ENCODE measurements at places on chromosomes 3 and 15. TPM values are rescaled to one million over a fixed set of nuclear protein-coding genes. Genes with fewer than 3 reads are reported as not detected.

Gene SEMA3F
- total RNA-seq: 6.6 TPM

Gene SLC22A13
- not detected for total RNA-seq

Gene SNX22
- 0.20 TPM for total RNA-seq

Gene SLC24A5
- total RNA-seq: not detected

Gene GRAMD2A
- 0.44 TPM for total RNA-seq

Gene GRM7
- total RNA-seq: not detected

Gene GATM
- 1.1 TPM for total RNA-seq

Gene IMPG2
- total RNA-seq: under 0.01 TPM

Gene RBMS3
- 7.9 TPM for total RNA-seq

- no peak for DNase-seq
Measured at GRCh38 chr3:28290863-28291300, 49.5 kb downstream of the CMC1 start.

- no peak for DNase-seq
Measured at GRCh38 chr3:49805367-49805782, 2.3 kb downstream of the INKA1 start.

- peak; percentile 79 for DNase-seq
Measured at GRCh38 chr15:40859206-40859851, 14.7 kb downstream of the RHOV start.

DNA sequence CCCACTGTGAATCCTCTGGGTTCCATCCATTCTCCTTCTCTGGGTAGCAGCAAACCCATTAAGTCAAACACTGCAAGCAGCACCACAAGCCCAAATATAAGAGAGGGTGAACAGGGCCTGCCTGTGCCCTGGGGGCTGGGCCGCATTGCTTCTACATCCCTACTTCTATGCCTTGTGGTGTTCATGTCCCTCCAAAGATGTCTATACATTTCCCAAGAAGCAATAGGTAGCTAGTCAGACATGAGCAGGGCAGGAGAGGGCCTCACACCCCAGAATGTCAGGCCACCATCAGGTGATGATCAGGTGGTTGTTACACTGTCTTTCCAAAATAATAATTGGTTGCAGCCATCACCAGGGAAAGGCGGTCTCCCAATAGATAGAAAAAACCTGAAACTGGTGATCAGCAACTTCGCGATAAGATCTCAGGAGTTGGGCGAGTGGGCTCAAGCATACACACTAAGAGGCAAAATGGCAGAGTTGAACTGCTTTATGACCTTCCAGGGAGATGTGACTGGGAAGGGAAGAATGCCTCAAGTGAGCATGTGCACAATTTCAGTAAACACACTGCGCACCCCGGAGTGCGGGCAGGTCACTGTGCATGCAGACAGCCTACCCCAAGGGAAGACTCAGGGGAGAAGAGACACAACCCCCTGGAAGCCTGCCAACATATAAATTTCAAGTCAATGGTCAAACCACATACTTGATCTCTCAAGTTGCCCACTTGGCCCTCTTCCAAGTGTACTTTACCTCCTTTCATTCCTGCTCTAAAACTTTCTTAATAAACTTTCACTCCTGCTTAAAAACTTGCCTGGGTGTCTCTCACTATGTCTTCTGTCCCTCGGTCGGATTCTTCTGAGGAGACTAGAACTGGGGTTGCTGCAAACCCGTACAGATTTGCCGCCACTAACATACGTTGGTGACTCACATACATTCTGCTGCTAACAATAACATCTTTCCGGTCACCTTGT lies 39.9 kb downstream of the KLF15 start:
- no peak for DNase-seq

GRCh38 chr3:23834082-23834870 lies 28.5 kb downstream of the UBE2E1 start:
- DNase-seq: peak; percentile 8

DNA sequence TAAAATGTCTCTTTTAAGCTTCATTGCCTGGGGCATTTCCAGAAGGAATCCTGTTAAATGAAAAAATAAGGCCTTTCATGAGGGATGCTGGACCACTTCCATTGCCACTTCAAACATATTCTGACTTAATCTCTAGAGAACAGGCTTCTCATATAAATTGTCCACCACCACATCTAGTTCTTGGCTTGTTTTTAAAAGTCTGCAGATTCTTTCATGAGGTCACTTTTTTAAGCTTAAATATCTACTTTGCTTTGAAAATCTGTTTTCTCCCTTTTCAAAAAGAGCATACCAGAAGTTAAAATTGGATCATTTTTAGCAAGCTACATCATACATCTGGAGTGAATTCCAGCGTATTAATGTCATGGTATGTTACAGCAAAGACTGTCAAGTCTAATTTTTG lies 131.6 kb downstream of the C3orf70 start:
- no peak for DNase-seq

- peak; percentile 54 for DNase-seq
Measured at GRCh38 chr3:59142556-59142955, 92.7 kb upstream of the CFAP20DC start.

GRCh38 chr3:29822071-29822470 lies 541.2 kb downstream of the RBMS3 start:
- DNase-seq: peak; percentile 50

DNA sequence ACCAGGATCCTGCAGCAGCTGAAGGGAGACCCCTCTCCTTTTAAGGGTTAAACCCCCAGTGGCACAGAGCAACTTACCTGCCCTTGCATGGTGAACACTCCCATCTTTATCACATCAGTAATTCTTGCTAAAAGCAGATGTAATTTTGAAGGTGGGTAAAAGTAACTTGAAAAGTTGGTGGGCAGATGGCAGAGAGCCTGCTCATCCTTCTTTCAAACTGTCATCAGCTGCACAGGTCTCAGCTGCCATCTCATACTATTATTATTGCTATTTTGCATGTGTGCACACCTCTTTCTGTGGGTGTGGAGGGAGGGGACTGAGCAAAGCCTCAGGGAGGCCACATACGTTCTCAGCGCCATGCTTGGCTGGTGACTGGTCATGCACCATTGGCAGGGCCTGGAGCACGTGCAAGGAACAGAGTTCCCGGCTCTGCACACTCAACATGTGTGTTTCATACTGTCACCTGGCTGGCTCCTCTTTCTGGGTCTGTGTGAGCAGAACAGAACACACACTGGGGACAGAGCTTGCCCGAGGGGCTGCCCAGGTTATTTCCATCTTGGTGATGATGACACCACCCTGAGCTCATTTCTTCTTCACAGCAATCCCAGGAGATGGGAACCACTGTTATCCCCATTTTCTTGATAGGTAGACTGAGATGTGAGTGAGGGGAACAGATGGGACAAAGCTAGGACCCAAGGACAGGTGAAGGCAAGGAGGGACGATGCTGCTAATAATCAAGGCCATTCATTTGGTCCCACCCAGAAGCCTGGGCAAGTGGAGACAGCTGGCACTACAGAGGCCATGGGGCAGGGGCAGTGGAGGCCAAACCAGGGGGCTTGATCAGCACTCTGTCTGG lies 95.8 kb upstream of the KLF13 start:
- no peak for DNase-seq

DNA sequence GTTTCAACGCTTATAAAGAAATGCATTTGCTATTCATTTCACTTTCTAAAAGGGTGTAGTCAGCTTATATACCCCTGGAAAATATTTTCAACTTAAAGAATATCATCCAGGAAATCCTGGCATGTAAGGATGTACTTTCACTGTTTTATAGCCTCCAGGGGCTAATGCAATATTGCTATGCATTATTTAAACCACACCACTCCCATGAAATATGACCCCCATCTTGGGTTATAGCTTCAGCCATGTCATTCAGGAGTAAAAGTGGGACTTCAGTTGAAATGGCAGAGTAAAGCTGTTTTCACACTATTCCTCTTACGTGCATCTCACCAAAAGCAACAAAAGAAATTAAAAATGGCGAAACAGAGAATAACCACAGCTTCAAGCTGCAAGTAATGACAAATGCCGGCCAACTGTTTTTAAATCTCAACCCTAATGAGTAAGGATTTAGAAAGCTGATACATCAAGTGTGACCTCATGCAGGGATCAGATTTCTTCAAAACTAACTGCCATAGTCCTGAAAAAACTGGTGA lies 84.5 kb downstream of the COL6A6 start:
- DNase-seq: peak; percentile 42

DNA sequence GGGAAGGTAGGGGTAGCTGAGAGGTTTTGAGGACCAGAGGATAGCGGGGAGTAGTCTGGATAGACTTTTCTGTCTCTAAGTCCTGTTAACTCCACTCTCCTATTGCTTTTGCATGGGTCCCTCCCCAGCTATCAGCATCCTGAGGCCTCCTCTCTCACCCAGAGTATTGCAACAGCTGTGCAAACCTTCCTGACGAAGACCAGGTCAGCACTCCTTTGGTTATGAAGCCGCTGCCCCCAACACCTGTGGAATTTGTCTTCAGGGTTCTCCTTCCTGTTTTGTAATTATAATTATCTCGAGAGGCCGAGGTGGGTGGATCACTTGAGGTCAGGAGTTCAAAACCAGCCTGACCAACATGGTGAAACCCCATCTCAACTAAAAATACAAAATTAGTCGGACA lies 24.8 kb downstream of the TYRO3 start:
- no peak for DNase-seq

DNA sequence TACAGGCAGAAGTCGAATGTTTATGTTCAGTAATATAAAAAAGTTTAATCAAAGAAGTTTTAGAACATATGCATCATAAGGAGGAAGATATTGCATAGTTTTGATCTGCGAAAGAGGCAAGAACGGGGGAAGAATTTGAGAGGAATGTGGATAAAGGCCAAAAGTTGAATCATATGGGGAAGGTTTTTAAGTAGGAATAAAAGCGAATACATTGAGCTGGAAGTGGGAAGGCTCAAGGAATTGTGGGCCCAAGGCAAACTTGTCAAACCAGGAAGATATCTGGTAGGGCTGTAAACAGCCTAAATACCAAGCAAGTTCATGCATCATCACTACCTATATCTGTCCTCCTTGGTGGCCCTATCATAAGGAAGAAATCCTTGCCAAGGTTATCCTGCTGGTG lies 186.9 kb downstream of the MAGI1 start:
- no peak for DNase-seq

DNA sequence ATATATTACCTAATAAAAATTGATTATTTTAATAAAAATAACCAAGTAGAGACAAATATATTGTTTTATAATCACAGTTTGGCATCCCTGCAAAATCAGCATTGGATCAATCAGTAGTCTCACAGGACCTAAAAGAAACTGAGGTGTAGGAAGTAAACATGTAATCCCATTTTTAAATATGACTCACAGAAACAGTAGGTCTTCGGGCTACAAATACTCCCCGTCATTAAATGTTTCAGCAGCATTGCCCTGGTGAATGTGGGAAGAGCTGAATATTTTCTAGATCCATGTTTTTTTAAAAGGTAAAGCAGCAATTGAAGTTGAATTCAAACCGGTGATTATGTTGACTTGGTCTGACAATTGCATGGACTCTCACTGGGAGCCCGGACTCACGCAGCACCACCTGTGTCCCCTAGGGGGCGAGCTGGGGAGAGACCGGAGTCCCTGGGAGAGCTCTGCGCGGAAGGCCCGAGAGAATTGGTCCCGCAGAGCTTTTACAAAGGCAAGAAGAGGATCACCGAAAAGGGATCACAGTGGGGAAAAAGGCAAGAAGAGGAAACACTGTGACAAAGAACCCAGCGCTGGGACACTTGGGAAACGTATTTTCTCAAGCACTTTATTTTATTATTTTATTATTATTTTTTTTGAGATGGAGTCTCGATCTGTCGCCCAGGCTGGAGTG lies 17.2 kb upstream of the USP3 start:
- DNase-seq: peak; percentile 68

DNA sequence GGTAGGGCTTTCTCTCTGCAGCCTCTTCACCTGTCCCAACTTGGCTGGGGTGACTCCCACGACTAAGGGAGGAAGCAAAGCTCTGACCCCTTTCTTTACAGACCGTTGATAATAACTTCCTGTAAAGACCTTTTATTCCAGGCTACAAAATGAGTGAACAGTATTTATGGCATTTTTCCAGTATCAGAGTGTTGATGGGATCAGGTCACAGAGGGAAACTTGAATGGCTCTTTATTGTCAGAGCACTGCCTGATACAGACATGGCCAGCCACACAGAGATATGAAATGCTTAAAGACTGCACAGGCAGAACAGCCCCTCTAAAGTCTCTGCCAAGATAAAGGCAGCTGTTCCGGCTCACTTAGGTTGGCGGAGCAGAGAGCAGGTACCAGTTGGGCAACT lies 1033.9 kb upstream of the NR2F2 start:
- DNase-seq: no peak

- peak; percentile 36 for DNase-seq
Measured at GRCh38 chr3:192207651-192208050, 519.7 kb downstream of the FGF12 start.

GRCh38 chr15:93865586-93865985 lies 365.8 kb upstream of the MCTP2 start:
- no peak for DNase-seq

GRCh38 chr3:171804618-171805389 lies 5.5 kb downstream of the PLD1 start:
- peak; percentile 75 for DNase-seq

DNA sequence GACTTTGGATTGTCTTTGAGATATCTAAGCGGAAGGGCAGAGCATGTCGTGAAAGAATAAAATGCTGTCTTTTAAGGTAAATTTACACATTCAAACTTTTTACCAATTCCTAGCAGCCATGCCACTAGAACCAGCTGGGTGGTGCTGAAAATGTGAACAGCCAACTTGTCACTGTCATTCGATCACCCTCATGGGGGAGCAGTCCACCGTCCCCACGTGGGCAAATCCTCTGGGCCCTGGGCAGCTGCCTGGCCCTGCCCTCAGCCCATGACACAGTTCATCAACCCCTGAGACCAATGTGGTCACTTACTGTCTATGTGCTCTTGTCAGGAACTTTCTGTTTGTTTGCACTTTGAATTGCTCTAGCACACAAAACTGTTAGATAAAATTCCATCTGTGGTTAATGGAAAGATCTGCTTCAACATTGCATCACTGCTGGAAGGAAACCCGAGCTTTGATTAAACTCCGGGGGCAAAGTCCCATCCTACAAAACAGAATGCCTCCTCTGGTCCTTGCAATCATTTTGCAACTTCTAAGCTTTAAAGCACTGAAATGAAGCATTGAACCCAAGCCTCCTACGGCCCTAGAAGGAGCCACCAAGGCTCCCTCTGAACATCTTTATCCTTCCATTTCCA lies 50.1 kb downstream of the PCSK6 start:
- peak; percentile 37 for DNase-seq

DNA sequence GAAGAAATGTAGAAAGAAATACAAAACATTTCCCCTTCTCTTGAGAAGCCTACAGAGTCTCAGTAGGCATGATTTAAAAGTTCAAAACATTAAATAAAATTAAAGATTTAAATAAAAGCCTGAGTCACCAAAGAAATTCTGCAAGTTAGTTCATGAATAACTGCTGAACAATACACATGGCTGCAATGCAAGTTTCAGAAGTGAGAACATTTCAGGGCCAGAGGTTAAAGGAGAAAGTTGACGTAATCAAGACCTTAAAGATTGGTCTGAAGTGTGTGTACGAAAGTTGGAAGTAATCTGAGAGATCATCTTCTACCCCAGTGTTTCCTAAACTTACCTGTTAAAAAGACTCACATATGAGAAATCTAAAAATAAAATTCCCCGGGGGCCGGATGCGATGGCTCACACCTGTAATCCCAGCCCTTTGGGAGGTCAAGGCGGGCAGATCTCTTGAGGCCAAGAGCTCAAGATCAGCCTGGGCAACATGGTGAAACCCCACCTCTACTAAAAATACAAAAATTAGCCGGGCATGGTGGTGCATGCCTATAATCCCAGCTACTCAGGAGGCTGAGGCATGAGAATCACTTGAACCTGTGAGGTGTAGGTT lies 108.7 kb upstream of the PHLDB2 start:
- DNase-seq: no peak

Measured in M059J (cell line).